ENCODE measurements at places on chromosomes 2 and 18.

DNA sequence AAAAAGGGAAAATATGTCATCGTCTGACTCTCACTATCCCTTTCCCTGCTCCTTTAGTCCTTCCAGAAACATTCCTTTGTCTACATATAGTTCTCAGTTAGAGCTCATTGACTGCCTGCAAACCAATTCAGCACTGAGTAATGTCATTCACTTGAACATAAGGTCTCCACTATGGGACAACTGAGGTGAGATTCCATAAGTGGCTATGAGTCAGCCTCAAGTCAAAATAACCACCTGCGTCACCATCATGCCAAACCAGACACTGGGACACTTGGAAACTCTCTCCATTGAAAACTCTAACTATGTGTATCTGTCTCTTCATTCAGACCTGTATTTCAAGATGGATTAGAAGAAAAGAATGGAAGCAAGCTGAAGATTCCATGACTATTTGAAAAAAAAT lies 878.0 kb upstream of the PIK3C3 start:
- DNase-seq, result no peak

DNA sequence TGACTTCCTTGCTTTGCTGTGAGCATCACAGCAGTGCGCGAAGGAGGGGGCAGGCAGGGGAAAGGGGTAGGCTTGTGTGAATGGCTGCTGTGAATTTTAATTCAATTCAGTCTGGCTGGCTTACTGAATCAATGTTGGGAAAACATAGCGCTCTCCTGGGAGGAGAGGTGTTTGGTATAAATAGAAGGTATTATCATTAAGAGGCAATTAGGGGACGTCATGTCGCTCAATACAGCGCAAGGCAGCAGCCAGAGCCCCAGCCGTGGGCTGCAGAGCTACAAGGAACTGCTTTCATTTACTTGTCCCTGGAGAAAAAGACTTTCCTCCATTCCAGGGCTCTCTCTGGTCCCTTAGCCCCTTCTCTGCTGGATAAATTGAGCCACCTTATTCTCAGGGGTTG lies 181.4 kb upstream of the MSH6 start:
- no peak for DNase-seq

GRCh38 chr2:241128266-241128665 lies 21.0 kb downstream of the PASK start:
- DNase-seq, result no peak

DNA sequence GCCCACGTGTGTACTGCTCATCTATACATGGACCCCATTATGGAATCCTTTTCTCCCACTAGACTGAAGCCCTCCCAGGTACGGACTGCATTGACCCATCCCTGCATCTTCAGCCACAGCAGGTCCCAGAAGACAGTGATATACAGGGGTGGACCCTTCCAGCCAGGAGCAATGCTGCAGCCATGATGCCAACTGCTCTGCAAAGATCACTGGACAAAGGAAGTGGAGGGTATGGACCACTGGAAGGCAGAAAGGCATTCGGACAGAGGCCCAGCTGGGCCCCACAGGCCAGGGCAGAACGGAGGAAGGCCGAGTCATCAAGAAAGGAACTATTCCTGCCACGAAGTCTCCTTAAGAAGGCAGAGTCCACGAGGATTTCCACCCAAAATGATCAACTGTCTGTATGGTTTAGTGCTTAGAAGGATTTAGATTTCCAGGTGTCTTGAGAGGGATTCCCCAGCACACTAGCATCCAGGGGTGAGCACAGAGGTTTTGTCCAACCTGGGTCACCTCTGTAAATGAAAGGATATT lies 93.4 kb downstream of the TWIST2 start:
- no peak for DNase-seq

- DNase-seq, result no peak
Measured at GRCh38 chr2:78070693-78071092, 548.5 kb upstream of the LRRTM4 start.

DNA sequence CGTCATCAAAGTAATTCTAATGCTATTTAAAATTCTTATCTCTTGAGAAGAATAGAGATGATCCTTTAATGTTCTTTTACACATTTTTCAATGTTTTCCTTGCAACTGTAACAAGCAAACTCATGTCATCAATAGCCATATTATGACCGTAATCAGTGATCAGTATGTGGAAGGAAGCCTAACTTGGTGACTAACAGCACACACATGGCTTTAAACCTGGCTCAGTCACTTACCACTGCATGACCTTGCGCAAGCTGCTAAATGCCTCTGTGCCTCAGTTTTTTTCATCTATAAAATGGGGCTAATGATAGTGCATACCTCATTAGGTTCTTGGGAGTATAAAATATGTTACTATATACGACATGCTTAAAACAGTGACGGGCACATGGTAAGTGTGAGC lies 149.7 kb downstream of the BCL2 start:
- no peak for DNase-seq

DNA sequence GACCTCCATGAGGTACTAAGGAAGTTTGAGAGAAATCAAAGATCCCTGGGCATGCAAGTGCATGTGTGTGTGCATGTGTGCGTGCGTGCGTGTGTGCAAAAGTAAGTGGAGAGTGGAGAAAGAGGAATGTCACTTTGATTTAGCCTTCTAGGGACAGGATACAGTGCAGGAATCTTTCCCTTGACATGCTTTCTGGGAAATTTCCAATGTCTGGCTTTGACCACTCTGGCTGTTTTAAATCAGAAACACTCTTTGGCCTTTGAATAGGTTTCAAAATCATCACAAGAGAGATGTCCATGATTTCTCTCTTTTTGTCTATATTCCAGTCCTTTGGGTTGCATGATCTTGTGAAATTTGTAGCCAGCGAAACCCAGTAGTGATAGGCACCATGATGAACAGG lies 162.0 kb downstream of the ALK start:
- no peak for DNase-seq

DNA sequence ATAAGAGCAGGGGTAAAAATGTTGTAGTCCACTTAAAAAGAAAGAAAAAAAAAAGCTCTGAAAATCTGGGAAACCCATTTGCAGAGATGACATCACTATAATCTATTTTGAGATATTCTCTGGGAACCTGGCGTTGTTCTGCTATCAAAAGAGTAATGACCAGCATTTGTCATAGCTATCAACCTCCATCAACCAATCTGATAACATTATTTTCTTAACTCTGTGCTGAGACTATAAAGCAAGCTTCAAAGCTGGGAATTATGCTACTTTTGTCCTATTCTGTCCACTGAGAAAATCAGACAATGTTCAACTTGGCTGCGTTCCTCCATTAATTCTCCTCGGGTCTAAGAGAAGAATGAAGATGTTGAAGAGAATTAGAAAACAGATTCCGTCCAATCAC lies 107.5 kb downstream of the STK39 start:
- DNase-seq, result no peak

DNA sequence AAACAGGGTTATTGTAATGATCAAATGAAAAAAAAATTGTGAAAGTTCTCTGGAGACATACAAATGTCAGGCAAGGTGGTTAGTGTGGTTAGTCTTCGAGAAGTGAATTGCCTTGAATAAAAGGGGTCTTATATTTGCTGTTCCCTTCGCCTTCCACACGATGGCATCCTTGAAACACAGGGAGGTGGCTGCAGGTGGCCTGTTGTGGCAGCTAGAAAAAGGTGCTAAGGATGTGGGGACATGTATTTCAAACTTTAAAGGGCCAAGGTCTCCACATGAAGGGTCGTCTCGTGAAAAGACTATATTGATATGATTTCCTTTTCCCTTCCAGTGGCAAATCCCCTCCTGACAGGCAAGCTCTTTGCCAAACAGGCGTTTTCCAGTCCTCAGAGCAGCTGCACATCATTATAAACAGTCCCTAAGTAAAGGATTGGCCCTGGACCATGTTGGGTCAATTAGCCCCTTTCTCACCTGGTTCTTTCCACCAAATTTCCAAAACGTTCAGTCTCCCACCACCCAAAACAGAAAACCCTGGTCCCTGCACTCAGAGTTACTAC lies 68.5 kb downstream of the COPS8 start:
- DNase-seq, result no peak

GRCh38 chr2:106057206-106057605 lies 136.9 kb downstream of the UXS1 start:
- DNase-seq, result no peak
